ENCODE measurements at places on chromosomes 4 and X.

DNA sequence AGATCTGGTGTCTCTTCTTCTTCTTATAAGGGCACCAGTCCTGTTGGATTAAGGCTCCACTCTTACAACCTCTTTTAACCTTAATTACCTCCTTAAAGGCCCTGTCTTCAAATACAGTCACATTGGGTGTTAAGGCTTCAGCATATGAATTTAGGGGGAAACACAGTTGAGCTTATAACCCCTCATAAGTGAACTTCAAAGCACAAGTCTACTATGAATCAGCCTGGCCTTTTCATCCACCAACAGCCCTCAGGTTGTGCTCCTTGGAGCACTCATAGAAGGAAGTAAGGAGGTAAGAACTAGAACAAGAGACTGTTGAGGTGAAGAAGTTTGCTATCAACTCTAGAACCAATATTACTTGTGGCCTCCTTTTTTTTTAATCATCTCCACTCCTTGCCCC is 18.8 kb upstream of the TBC1D9 start:
- no peak for DNase-seq

GRCh38 chr4:178955614-178956013 is 1513.4 kb upstream of the AGA start:
- no peak for DNase-seq

DNA sequence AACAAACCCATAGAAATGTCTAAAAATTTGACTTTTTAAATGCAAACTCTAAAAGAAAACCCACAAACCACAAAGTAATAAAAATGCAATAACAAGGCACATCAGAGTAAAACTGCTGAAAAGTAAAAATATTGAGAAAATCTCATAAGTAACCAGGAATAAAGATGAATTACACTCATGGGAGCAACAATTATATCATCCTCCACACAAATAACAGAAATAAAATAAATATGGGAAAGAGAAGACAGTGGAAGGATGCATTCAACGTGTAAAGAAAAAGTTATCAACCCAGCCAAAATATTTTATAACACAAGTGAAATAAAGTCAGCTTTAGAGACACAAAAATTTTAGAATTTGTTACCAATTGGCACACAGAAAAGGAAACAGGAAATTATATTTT is 1420.2 kb downstream of the PCDH18 start:
- no peak for DNase-seq

DNA sequence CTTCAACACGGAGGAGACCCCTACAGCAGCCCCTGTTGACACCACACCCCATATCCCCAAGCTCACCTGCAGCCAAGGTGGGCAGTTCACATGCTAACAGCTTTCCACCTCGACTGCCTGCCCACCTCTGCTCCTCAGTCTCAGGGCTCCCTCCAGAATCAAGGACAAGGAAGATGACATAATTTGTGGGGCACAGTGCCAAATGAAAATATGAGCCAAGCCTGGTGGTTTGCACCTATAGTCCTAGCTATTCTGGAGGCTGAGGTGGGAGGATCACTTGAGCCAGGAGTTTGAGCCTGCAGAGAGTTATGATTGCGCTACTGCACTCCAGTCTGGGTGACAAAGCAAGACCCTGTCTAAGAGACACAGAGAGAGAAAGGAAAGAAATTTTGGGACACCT is 516.3 kb downstream of the BCOR start:
- DNase-seq: no peak

DNA sequence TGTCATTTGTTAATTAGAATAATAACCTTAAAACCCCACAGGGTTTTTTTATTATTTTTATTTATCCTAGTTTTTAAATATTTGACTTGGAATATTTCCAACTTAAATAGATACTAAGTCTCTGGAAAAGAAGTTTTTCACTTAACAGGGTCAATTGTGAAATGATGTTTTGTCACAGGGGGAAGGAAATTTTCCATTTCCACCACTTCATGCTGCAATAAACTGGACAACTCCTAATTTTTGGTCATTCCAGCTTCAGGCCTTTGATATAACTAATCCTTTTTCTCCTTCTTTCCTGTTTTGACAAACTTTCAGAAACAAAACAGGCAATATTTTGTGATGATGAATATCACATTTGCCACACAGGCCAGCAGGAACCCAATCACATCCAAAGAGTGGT is 45.3 kb downstream of the UGT2B10 start:
- DNase-seq: no peak
